NCI-H69 (cell line): ENCODE measurements at places on chromosomes 6 and 20.

DNA sequence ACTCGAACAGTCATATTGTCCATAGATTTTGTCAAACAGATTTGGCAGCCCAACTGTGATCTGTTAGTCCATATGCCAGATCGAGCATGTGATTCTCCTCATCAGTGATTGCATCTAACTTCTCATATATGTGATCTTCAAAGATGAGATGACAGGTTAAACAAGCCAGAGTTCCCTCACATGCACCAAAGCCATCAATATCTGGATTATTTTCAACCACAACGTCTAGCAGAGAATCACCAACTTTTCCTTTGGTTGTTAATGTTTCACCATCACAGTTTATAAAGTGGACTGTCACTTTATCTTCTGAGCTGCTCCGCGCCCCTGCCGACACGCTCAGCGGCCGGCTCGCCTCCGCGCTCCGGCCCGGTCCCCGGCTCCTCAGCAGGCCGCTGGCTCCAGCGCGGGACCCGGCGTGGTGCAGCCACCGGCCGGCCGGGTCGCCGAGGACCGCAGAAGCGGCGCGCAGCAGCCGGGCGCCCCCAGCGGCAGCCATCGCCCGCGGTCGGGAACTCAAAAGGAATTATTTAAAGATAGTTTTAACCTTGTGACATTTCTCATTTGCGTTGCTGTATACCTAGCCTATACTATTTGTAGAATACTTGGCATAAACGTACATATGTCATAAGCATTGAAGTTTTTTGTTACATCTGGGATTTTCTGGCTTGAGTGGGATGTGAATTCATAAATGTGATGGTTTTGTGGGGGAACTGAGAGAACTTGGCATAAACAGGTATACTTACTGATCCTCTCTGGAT, 40.1 kb upstream of the DYNLRB1 start:
- DNase-seq = no peak

DNA sequence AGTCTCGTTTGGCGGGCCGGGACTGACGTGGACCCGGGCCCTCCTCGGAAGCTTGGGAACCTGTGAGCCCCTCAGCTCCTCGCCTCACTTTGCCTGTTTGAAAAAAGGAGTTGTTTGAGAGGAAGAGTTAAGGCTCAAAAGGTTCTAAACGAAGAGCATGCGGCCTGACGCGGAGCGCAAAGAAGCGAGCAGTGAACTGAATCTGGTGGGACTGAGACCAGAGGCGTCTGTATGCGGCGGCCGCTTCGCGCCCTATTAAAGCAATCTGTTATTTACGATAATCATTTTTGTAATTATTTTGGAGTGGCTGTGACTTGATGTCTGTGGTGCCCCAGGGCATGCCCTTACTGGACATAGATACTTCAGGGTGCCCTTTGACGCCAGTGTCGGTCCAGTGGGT, 3.3 kb upstream of the TFAP2C start:
- DNase-seq = no peak

DNA sequence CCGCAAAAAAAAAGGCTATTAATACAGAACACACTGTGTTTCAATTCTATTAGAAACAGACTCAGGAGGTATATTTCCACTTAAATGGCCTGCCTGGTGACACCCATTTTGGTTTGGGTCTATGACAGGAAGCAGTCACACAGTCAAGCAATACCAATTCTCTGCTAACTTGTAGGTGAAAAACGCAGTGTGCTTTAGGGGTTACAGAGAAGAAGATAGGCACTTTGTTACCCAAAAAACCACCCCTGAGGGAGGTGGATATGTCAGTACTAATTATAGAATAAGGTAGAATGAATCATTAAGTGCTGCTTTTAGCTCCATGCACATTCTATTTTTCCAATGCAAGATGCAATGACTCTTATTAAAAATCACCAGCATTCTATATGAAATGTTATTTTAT, 53.8 kb downstream of the DNAAF9 start:
- DNase-seq = no peak

DNA sequence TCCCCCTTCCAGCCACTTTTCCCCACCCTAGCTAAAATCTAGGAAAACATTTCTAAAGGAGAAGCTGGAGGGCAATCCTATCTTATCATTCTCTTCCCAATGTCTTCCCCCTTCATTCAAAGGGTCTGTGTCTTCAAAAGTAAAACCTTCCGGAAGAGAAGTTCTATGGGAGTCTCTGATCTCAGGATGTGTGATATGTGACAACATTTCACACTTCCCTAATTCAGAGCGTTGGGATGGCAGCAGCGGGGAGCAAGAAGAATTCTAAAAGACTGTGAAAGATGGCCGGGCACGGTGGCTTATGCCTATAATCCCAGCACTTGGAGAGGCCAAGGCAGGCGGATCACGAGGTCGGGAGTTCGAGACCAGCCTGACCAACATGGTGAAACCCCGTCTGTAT, 65.4 kb upstream of the AKIRIN2 start:
- DNase-seq = no peak

DNA sequence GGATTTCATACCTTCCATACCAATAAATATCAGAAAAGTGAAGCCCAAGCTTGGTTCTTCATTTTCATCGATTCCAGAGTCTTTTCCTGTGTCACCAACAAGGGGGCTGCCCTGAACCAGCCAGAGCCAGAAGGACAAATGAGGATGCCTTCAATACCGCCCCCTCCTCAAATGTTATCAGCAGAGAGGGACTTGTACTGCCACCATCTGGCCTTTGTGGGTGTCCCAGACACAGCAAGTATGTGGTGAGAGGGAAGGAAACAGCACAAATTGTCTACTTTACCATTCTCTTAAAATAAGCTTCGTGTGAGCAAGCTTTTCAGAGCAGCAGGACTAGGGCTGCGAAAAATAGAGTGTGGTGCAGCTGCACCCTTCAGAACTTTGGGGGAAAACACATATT, 165.3 kb downstream of the SOBP start:
- DNase-seq = peak; percentile 72

- DNase-seq = no peak
Observed at GRCh38 chr6:153673225-153673624, 365.8 kb upstream of the OPRM1 start.

DNA sequence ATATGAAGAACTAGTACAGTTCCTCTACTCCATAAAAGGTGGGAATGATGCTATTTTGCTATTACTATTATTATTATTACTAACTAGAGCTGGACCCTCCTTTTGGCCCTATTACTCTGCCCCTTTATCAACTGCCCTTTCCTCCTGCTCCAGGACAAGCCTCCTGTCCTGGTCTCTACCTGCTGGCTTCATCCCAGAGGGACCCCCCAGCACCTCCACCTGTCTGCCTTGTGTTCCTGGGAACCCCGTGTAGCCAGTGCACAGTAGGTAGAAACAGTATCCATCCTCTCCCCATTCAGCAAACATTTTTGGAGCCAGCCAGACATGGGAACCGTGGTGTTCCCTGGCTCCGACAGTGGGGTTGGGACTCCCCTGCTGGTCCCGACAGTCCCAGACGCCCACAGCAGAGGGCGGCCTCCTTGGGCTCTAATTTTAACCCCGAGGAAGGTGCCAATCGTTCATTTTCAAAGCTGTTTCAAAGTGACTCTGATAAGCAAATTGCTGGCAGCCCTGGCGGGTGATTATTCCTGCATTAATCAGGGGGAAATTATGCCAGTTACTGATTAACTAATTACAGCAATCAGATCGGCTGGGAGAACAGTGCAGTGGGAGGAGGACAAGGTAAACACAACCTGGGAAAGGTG, 44.2 kb upstream of the MDGA1 start:
- DNase-seq = peak; percentile 80

- DNase-seq = peak; percentile 95
Observed at GRCh38 chr6:10414756-10415616, at the start of gene TFAP2A. TFAP2A (minus strand) TSS chr6:10415074; CDS start chr6:10414991, 83 bp downstream.

DNA sequence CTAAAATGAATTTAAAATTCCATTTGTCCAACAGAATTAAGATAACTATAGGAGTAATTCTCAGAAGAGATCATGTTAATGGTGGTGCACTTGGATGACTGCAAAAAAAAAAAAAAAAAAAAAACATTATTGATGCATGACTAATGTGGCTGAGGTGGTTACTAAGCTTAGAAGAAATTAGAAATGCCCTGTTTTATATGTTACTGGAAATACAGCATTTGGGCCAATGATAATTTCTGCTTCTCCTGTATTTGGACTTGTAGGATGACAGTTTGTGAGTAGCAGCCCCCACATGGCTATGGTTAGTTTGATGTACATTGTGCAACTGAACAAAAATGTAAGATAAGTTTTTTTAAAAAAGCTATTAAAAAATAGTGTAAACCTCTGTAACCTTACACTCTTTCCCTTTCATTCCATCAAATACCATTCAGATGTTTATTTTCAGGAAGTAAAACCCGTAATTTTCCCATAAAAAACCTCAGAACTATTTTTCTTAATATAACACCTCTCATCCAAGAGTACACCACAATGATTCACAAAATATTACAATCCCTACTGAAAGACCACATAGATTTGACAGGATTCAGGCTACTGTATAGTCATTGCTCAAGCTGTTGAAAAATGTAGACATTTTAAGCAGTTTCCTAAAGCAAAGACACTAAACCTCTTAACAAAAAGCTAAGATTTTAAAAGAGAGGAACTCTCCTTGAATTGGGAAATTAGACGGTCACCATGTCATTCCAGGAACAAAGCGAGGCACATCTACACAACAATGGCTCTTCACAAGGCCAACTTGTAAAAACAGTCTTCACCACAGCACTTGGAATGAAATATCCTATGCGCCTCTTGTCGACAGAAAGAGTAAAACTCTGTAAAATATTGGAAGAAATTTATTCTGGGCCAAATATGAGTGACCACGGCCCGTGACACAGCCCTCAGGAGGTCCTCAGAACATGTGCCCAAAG, 83.0 kb downstream of the WDR27 start:
- no peak for DNase-seq

DNA sequence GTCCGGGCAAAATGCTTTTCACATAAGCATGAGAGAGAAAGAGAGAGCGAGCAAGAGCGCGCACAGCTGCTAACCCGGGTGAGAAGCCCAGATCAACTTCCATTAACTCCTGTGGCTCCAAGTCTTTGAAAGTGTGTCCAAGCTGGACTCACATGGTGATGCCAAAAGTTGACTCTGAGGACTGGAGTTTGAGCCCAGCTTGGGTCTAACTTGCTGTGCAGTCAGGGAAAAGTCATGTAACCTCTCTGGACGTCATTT, 357.2 kb upstream of the SULF2 start:
- no peak for DNase-seq

GRCh38 chr6:148298683-148299082, 44.0 kb upstream of the SASH1 start:
- DNase-seq = no peak

GRCh38 chr20:23022849-23023248, 12.3 kb upstream of the SSTR4 start:
- no peak for DNase-seq

- no peak for DNase-seq
Observed at GRCh38 chr20:35122756-35123405, 24.3 kb downstream of the EDEM2 start.

DNA sequence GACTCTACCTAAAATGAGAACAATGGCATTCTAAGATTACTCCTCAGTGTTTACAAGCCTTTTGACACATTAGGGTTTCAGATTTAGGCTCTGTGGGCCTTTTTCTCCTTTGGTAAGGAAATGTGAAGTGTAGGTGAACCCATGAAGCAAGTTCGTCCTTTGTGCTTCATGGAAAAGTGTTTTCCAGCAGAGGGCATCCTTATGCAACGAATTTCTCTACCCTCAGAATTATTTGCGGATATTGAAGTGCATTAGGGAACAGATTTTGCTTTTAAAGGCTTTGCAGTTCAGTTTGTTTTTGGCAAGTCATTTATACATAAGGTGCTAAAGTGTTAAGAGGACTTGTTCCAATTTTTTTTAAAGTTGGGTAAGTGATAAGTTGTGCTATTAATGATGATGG, 55.7 kb upstream of the FERMT1 start:
- DNase-seq = peak; percentile 73

DNA sequence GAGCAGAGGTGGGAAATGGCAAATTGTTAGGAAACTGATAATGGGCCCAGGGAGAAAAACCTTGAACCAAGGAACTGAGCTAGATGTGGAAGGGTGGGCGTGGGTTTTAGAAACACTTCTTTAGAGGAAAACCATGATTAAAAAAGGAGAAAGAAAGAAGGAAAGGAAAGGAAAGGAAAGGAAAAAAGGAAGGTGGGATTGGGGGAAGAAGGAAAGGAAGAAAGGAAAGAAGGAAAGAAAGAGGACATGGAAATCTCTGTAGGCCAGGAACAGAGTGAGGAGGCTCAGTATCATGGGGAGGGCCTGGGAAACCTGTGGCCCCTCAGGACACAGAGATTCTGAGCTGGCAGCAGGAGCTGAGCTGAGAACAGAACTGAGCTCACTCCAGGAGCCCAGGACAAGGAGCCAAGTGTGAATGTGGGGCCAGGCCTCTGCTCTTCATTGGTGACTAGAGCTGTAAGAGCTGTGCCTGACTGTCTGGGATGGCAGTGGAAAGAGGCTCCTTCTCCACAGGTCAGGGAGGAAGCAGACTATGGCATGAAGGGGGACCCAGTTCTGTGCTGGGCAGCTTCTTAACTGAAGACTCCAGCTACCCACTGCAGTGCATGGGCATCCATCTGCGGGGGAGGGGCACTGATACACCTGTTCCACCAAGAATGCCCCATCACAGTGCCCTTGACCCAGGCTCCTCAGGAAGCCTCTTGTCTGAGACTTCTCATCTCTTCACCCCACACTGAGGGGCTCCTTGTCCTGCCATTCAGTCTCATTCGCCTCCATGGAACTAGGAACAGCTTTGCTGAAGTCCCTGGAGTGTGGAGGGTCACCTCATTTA, 116.1 kb upstream of the BACH2 start:
- DNase-seq = no peak

DNA sequence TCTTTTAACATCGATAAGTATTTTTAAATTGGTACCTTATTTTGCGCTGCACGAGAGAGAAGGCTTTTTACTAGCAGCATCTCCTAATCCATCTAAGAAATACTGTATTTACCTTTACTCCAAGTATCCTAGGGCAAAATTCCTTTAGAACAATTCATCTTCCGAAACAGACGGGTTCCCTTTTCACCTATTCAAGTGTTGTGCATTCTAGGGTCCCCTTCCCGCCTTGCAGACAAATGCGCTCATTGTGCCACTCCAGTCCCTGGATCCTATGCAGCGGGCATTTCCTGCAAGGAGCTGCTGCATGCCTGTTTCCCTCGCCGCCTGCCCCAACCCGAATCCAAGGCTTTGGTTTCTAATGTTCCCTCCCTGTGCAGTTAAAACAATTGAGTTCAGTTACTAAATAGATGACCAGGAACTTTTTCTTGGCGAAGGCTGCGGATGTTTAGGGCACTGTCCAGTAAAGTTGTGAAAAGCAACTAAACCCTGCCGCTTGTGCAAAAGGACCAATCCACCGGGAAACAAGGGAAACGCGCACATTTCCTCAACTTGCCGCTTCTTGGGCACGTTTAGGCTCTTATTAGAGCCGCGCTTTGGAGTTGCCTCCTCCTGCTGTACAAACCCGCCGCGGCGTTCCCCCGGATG, 556 bp upstream of the SCAF8 start:
- peak; percentile 81 for DNase-seq

DNA sequence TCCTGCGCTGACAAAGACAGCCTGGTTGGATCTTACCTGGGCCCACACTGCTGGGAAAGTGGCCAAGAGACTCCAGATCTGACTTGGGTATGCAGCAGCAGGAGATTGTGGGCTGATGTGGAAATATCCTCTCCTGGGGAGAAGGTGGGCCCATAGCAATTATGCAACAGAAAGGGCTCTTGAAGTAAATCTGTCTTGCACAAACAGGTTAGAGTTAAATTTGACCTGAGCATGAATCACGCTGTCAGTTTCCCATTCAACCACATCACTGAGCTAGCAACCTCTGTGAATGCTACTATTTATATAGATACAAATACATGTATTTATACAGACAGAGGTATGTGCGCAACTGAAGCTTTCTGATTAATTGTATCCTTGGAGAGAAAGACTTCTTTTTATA, 28.3 kb upstream of the PDYN start:
- peak; percentile 99 for DNase-seq

GRCh38 chr20:7859356-7859802, 80.9 kb downstream of the HAO1 start:
- DNase-seq = peak; percentile 84
